B cell (primary cell): ENCODE measurements at places on chromosomes 13 and 19. TPM values are rescaled to one million over a fixed set of nuclear protein-coding genes. Genes with fewer than 3 reads are reported as not detected.

- no peaks in the 10 kb centered on the region for H3K27me3 ChIP-seq
- no peak overlapping the region for H3K27ac ChIP-seq
Measured at GRCh38 chr19:51339313-51339686, 2.6 kb downstream of the VSIG10L start.

The IGFL3 gene
- total RNA-seq = not detected in 2 replicates

The TEX26 gene
- total RNA-seq = not detected in 2 replicates

The ZNF66 gene
- total RNA-seq = 25.0 and 27.7 TPM in 2 replicates

The CD37 gene
- 1,880 and 1,998 TPM in 2 replicates for total RNA-seq

GRCh38 chr13:44989071-44989889, at the start of the genes GPALPP1 and NUFIP1:
Gene GPALPP1 (plus strand): TSS chr13:44989538. CDS start chr13:44989655, 117 bp downstream.
Gene NUFIP1 (minus strand): TSS chr13:44989471. CDS start chr13:44989436, 35 bp downstream.
- H3K4me1 ChIP-seq = peaks cover 24% of the 10 kb centered on the region
- peak within 1 kb of the TSS; percentile 97 for H3K4me3 ChIP-seq

GRCh38 chr13:99577934-99578917, 77.0 kb downstream of the TM9SF2 start:
- H3K4me1 ChIP-seq = no peaks in the 10 kb centered on the region
- no peak for DNase-seq
- H3K27me3 ChIP-seq = no peaks in the 10 kb centered on the region
- no peak overlapping the region for H3K27ac ChIP-seq
- no peak overlapping the region for H3K4me3 ChIP-seq

The KLK2 gene
- 1.7 TPM in 2 replicates for total RNA-seq

The ZNF296 gene
- total RNA-seq = 29.8 and 30.2 TPM in 2 replicates

The CACNG7 gene
- not detected in 2 replicates for total RNA-seq

GRCh38 chr13:87089391-87089790, 581.8 kb upstream of the SLITRK5 start:
- no peak overlapping the region for H3K4me3 ChIP-seq
- H3K27ac ChIP-seq = no peak overlapping the region
- H3K36me3 ChIP-seq = no peaks in the 10 kb centered on the region
- H3K4me1 ChIP-seq = no peaks in the 10 kb centered on the region

GRCh38 chr19:15702534-15702930, 25.3 kb upstream of the OR10H2 start:
- H3K4me3 ChIP-seq = no peak overlapping the region
- no peak for DNase-seq
- H3K4me1 ChIP-seq = no peaks in the 10 kb centered on the region
- no peak overlapping the region for H3K27ac ChIP-seq
- no peaks in the 10 kb centered on the region for H3K36me3 ChIP-seq

The TOMM40 gene
- 31.1 and 32.5 TPM in 2 replicates for total RNA-seq

DNA sequence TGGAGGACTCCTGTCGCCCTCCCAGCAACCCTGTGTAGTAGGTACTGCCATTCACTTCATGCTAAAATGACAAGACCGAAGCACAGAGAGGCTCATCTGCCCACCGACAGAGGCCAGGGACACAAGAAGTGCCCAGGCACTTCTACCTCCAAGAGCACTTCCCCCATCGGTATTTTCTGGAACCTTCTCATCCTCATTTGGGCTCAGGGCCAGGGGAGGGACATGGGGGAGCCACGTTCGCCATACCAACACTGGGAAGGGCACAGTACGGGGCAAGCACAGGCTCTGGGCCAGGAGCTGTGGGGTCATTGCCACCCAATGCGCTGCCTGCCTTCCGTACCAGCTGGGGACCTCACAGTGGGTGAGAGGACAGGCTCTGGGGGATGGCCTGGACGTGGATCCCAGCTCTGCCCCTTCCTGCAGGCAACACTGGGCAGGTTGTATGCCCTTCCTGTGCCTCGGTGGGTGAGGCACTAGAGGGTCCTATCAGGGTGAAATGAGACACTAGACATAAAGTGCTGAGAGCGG, 21.3 kb upstream of the CCNP start:
- H3K36me3 ChIP-seq = no peaks in the 10 kb centered on the region
- no peak for DNase-seq

GRCh38 chr13:41994696-41995095, 33.8 kb upstream of the VWA8 start:
- no peaks in the 10 kb centered on the region for H3K36me3 ChIP-seq
- no peaks in the 10 kb centered on the region for H3K27me3 ChIP-seq
- no peak for DNase-seq
- H3K4me3 ChIP-seq = no peak overlapping the region
- H3K27ac ChIP-seq = no peak overlapping the region
- no peaks in the 10 kb centered on the region for H3K4me1 ChIP-seq

DNA sequence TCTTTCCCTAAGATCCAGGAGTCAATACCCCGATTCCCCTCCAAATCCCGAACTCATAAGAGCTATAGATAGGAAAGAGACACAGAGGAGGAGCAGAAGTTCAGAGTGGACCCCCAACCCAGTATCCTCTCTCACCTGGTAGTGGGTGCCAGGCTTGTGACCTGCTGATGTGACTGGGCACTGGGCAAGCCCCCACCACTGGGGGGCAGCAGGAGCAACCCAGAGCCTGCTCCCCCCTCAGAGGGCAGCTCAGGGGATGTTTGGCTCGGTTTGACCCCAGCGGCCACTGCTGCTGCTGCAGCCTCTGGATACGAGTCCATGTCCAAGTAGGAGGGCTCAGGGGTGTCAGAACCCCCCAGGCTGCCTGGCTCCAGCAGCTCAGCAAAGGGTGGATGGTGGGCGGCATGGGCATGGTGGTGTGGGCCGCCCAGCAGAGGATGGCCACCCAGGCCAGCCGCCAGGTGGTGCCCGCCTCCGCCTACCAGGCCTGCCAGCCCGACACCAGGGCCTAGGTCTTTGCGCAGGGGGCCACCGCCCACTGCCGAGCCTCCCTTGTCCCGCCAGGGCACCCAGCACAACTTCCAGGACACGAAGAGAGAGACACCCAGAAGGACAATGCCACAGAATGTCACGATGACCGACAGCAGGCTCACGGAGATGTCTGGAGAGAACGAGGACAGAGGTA, 7.4 kb downstream of the SYT3 start:
- H3K27me3 ChIP-seq = no peaks in the 10 kb centered on the region
- DNase-seq = no peak
- H3K4me3 ChIP-seq = no peak overlapping the region

GRCh38 chr19:38742906-38743305, 1.4 kb downstream of the CAPN12 start:
- no peaks in the 10 kb centered on the region for H3K36me3 ChIP-seq
- no peak overlapping the region for H3K27ac ChIP-seq
- no peak for DNase-seq

DNA sequence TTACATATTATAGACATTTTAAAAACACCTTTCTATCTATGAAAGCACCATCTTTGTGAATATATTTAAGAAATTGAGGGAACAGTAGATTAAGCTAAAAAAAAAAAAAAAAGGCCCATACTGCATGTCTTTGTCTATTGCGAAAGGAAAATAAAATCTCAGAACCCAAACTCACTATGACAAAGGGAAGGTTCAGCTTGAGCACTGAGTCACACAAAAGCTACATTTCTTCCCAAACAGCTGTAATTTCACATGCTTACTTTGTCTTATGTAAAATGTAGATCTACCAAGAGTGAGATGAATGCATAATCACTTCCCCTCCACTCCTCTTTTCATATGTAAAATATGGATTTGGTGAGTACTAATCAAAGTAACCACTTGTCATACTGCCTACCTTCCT, 640.1 kb upstream of the KLF12 start:
- no peaks in the 10 kb centered on the region for H3K4me1 ChIP-seq
- H3K27ac ChIP-seq = no peak overlapping the region
- no peak overlapping the region for H3K4me3 ChIP-seq
- no peaks in the 10 kb centered on the region for H3K36me3 ChIP-seq
- H3K27me3 ChIP-seq = no peaks in the 10 kb centered on the region

DNA sequence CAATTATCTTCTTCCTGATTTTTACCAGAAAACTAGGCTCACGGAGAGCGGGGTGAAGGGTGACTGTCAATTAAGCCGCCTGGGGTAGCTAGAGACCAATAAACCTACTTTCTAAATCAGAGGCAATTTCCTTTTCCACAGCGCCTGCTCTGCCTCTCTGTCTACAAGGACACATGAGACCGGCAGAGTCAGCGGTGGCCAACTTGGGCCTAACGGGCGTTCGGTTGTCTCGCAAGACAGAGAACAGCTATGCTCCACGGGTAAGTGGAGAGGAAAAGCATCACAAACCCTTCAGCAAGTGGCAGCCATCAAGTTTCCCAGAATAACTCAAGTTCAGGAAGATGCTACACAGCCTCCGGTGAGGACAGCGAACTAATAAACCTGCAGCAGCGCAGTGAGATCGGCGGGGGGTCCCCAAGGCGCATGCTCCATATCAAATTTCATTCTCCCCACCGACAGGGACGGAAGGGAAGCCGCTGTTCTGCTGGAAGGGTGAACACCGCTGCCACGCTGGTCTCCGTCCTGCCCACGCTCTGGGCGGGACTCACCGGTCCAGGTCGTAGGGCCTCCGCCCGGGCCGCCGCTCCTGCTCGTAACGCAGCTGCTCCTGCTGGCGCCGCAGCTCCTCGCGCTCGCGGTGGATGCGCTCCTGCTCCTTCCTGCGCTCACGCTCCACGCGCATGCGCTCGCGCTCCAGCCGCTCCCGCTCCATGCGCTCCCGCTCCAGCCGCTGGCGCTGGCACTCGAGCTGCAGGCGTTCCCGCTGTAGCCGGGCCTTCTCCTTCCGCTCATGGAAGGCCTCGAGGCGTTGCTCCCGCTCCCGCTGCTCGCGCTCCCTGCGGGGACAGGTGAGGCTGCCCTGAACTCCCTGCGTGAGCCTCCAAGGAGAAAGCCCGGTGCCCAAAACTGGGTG, 25.8 kb upstream of the TINCR start:
- H3K27me3 ChIP-seq = no peaks in the 10 kb centered on the region
- H3K36me3 ChIP-seq = peaks cover 95% of the 10 kb centered on the region
- H3K4me1 ChIP-seq = no peaks in the 10 kb centered on the region

The CEACAM3 gene
- total RNA-seq = not detected in 2 replicates

DNA sequence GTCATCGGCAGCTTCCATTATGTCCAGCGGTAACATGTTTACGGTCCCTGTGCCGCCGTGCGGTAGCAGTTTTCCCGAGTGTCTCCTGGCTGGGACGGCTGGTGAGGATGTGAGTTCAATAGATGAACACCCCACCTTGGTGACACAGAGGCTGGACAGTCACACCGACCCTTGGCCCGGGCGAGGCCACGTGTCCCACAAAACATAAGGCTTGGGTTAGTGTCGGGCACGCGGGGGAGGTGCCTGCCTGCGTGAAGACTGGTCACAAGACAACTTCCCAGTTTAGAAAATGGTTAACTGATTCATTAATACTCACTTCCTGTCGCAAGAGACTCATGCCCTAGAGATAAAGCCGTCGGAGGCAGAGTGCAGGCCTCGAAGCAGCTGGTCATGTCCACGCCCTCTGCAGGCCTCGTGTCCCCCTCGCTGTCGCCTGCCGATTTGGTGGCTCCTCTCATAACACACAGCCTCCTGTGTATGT, 17.2 kb downstream of the RASA3 start:
- peaks cover 25% of the 10 kb centered on the region for H3K4me1 ChIP-seq
- H3K27me3 ChIP-seq = no peaks in the 10 kb centered on the region
- peak overlapping the region; percentile 55 for H3K27ac ChIP-seq
- no peak overlapping the region for H3K4me3 ChIP-seq
- H3K36me3 ChIP-seq = peaks cover 2% of the 10 kb centered on the region
